ENCODE measurements at places on chromosomes 7 and 10.

DNA sequence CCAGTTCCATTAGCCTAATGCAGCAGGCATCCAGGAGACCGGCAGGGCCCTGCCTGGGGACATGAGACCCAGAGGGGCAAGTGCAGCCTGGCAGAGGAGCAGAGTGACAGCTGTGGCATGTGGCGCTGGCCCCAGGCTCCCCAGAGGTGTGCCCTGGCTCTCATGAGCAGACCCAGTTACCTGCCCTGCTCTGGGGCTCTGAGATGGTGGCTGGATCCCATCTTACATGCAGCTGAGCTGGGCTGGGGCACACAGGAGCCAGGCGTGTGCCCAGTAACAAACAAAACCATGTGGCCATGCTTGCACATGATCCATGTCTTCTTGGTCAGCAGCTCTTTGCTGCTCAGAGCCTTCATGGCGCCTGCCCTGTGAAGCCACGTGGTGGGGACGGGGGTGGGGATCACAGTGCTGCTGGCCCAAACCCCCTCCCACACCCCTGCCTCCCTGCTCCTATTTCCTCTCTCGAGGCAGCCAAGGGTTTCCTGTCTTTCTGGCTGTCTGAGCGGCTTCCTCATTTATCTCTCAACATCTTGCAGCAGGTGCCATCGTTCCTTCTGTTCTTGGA is 40.3 kb upstream of the GTF2I start:
- DNase-seq = peak; percentile 73

- DNase-seq = no peak
These were observed 482.6 kb upstream of the SEMA3A start for GRCh38 chr7:84677117-84677732.

GRCh38 chr10:95787447-95787846 is 31.5 kb downstream of the ENTPD1 start:
- DNase-seq = no peak

DNA sequence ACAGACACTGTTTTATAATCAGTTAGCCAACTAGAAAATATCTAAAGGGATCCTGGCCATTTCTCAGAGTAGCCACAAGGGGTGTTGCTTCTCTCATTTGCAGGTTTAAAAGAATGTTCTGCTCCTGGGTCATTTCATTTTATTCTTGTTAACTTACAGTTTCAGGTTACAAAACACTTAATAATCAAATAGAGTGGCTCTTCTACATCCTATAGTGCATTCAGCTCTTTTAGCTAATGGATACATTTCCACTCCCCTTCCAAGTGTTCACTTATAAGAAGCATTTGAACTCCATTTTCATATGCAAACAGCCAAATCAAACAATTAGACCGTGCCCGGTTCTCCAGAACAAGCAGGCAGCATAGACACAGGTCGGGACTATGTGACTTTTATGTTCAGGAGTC is 117.5 kb downstream of the TRIL start:
- peak; percentile 51 for DNase-seq

DNA sequence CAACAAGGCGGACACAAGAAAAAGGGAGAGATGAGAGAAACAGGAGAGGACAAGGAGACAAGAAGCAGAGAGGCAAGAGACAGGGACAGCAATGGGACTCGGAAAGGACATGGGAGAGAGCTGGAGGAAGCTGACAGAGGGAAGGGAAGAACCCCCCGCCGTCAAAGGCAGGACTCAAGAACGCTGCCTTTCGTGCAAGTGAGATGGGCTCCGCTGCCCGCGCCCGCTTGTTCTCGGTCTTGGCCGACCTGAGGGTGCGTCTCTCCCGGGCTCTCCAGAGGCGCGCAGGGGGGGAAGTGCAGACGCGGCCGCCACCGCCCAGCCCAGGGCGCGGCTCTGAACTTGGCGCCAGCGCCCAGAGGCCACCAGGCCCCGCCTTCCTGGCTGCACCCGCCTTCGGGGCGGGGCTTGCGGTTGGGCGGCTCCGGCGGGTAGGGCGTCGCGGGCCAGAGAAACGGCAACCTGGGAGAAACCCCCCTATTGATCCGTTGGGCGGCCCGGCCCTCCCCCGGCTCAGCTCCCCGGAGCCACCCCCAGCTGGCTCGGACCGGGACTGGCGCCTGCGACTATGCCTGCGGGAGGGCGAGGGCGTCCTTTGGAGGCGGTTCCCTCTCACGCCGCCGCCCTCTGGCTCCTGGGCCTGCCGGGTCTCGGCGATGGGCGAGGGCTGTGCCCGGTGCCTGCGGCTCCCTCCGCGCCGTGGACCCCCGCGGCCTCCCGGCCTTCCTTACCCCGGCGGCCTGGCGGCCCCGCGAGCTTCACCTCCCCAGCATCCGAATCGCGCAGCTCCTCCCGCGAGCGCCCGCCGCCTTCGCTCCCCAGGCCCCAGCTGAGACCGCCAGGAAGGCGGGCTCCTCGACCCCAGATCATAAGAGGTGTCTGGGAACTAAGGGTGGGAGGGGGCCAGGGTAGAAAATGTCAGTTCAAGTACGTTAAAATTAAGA is 2.2 kb upstream of the ANTXRL start:
- DNase-seq = peak; percentile 86

DNA sequence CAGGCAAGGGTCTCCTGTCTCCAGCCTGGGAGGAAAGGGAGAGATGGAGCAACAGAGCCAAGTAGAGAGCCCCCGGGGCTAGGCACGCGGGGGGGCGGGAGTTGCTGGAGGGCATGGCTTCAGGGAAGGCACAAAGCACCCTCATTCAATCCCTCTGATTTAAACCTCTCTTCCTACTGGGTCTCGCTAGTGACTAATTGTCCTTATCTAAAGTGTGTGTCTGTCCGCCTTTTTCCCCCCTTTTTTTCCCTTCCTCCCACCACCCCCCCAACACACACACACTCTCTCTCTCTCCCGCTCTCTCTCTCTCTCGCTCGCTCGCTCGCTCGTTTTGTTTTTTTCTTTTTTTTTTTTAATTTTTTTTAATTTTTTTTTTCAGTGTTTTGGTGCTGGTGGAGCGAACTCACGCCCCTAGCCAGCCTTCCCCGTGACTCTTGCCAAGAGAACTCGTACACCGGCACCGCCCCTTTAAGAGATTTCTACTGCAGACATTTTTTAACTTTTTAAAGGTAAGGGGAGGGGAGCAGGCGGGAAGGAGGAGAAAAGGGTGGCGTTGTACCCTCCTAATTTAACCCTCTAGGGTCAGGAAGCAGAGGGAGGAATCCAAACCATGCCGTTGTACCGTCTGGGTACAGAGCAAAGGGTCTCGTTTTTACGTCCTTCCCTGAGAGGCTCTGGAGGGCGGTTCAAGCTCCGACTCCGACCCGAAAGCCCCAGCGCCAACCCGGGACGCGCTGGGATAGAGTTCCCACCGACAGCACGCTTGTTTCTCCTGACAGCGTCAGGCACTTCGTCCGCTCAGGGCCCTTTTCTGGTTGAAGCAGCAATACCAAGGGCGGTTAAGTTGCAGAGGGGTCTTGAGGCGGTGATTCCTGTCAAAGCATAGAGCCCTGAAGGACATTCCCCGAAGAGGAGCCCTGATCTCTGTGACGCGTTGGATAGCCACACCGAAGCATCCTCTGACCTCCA is at the start of gene HPSE2:
Gene HPSE2, minus strand, starts transcription at position 195 of the 969 bp plus-strand sequence.
- no peak for DNase-seq

Data from NAMALWA (cell line).